Large intestine (tissue), 12 donors: ENCODE measurements at places on chromosomes 16 and 17.
A peak's percentile ranks its signal among the peaks of the same experiment; 100 is the strongest.

- no peaks in the 10 kb centered on the region for H3K27me3 ChIP-seq
- no peak overlapping the region for H3K27ac ChIP-seq
- H3K4me1 ChIP-seq = peaks cover 10% of the 10 kb centered on the region
- no peak overlapping the region for H3K4me3 ChIP-seq
- no peak for DNase-seq
- H3K36me3 ChIP-seq = peaks cover 40% of the 10 kb centered on the region
These were observed 1.5 kb downstream of the MRPL27 start for GRCh38 chr17:50371526-50371925.

- no peak overlapping the region for H3K27ac ChIP-seq
- H3K36me3 ChIP-seq = no peaks in the 10 kb centered on the region
- no peak for DNase-seq
- H3K27me3 ChIP-seq = no peaks in the 10 kb centered on the region
- no peaks in the 10 kb centered on the region for H3K4me1 ChIP-seq
These were observed 29.5 kb downstream of the SBK1 start for GRCh38 chr16:28321700-28322411.

- H3K36me3 ChIP-seq = peaks cover 30% of the 10 kb centered on the region
- no peaks in the 10 kb centered on the region for H3K27me3 ChIP-seq
- no peak overlapping the region for H3K27ac ChIP-seq
- no peak for DNase-seq
These were observed 20.6 kb downstream of the MPRIP start for GRCh38 chr17:17062866-17063265.

- peak overlapping the region; percentile 46 for H3K4me3 ChIP-seq
- H3K36me3 ChIP-seq = peaks cover 7% of the 10 kb centered on the region
- peaks cover 10% of the 10 kb centered on the region for H3K27me3 ChIP-seq
- H3K4me1 ChIP-seq = peaks cover 39% of the 10 kb centered on the region
These were observed 139.7 kb downstream of the SEC14L1 start for GRCh38 chr17:77280304-77281121.

GRCh38 chr17:74526681-74527080 lies 4.6 kb downstream of the CD300LB start:
- no peak overlapping the region for H3K4me3 ChIP-seq
- no peak overlapping the region for H3K27ac ChIP-seq
- no peaks in the 10 kb centered on the region for H3K27me3 ChIP-seq
- no peaks in the 10 kb centered on the region for H3K36me3 ChIP-seq

- no peaks in the 10 kb centered on the region for H3K4me1 ChIP-seq
- no peaks in the 10 kb centered on the region for H3K36me3 ChIP-seq
- H3K27ac ChIP-seq = no peak overlapping the region
- H3K27me3 ChIP-seq = no peaks in the 10 kb centered on the region
- H3K4me3 ChIP-seq = no peak overlapping the region
These were observed 478.4 kb downstream of the TOX3 start for GRCh38 chr16:52068447-52069074.

GRCh38 chr17:9470171-9470570 lies 105.4 kb downstream of the STX8 start:
- no peaks in the 10 kb centered on the region for H3K36me3 ChIP-seq
- H3K4me3 ChIP-seq = no peak overlapping the region
- H3K4me1 ChIP-seq = no peaks in the 10 kb centered on the region
- H3K27me3 ChIP-seq = no peaks in the 10 kb centered on the region
- H3K27ac ChIP-seq = no peak overlapping the region

DNA sequence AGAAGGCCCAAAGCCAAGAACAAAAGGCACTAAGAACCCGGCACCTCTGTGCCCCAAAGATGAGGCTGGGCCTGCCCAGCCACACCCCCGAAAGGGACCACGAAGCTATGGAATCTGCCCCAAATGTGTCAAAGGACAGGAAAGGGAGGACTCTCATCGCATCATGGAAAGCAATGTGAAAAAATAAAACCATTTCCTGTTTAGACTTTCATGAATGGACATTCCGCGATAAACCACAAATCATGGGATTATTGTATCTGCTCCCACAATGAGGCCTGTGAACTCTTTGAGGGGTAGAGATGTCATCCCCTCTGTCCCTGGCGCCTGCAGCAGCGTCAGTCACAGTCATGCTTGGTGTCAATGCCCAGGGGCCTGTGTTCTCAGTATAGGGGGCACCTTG lies 135.0 kb downstream of the COPRS start:
- no peaks in the 10 kb centered on the region for H3K36me3 ChIP-seq
- H3K4me3 ChIP-seq = no peak overlapping the region
- no peaks in the 10 kb centered on the region for H3K27me3 ChIP-seq
- H3K27ac ChIP-seq = no peak overlapping the region
- no peaks in the 10 kb centered on the region for H3K4me1 ChIP-seq

DNA sequence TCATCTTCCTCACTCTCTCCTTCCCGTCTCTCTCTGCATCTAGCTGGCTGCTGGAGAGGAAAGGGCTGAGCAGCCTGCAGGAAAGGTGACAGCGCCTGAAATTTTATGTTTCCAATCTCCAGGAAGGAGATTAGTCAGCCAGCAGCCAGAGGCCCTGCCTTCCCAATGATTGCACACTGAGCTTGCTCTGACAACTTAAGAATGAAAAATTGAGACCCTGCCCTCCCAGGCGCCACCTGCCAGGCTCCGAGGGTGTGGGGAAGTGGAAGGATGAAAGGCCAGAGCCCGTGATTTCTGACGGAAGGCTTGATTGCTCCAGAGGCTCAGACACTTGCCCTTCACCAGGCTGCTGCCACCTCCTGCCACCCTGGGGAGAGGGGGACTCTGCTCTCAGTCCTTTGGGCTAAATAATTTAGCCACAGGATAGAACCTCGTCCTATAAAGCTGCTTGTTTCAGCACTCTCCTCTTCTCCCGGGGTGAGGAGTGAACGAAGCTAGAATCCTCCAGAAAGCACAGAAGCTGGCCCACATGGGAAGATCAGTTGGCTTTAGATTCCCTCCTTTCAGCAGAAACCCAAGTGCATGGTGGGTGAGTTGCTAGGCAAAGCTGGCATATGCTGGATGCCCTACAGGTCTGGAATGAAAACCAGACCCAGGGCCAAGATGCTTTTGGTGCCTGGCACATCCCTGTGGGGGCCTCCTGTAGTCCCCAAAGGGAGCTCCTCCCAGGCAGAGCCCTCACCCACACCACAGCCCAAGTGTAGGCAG lies 33.5 kb downstream of the GRIN2C start:
- peaks cover 3% of the 10 kb centered on the region for H3K36me3 ChIP-seq
- no peak for DNase-seq
- peaks cover 2% of the 10 kb centered on the region for H3K4me1 ChIP-seq
- no peaks in the 10 kb centered on the region for H3K27me3 ChIP-seq

GRCh38 chr16:55836158-55836611 lies 3.3 kb upstream of the CES1 start:
- DNase-seq = no peak
- no peak overlapping the region for H3K27ac ChIP-seq
- H3K36me3 ChIP-seq = no peaks in the 10 kb centered on the region
- H3K4me1 ChIP-seq = no peaks in the 10 kb centered on the region

GRCh38 chr17:7238420-7239090 lies 702 bp downstream of the PHF23 start:
- H3K4me1 ChIP-seq = peaks cover 32% of the 10 kb centered on the region
- H3K27ac ChIP-seq = peak overlapping the region; percentile 66
- H3K36me3 ChIP-seq = peaks cover 34% of the 10 kb centered on the region

- H3K4me1 ChIP-seq = peaks cover 10% of the 10 kb centered on the region
- DNase-seq = no peak
- H3K27ac ChIP-seq = no peak overlapping the region
- H3K36me3 ChIP-seq = peaks cover 19% of the 10 kb centered on the region
- no peak overlapping the region for H3K4me3 ChIP-seq
- peaks cover 15% of the 10 kb centered on the region for H3K27me3 ChIP-seq
These were observed 3.3 kb downstream of the CHP2 start for GRCh38 chr16:23757937-23758619.

DNA sequence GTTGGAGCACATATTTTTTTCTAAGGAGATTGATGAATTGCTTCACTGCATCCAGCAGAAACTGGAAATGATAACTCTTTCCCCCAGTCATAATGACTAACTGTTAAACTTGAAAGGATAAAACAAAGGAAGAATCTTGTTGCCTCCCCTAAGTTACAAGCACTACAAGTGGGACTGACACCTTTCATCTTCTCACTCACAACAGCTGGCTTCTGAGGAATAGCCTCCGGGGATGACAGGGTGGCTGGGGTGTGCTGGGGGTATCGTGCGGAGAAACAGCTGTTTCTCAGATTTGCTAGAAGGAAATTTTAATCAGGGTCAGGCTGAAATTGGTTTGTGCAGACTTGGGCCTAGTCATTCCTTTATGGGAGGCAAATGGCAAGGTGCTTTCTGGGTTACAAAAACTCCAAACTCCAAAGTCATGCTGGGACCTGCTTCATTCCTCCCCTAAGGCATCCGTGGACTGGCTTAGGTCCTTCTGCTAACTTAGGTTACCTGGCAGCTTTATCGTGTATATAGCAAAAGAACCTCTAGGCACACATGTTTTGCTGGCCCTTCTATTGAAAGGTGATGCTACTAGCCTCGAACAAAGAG lies 557.2 kb downstream of the TOX3 start:
- no peaks in the 10 kb centered on the region for H3K4me1 ChIP-seq
- H3K4me3 ChIP-seq = no peak overlapping the region
- no peak for DNase-seq
- H3K36me3 ChIP-seq = no peaks in the 10 kb centered on the region

DNA sequence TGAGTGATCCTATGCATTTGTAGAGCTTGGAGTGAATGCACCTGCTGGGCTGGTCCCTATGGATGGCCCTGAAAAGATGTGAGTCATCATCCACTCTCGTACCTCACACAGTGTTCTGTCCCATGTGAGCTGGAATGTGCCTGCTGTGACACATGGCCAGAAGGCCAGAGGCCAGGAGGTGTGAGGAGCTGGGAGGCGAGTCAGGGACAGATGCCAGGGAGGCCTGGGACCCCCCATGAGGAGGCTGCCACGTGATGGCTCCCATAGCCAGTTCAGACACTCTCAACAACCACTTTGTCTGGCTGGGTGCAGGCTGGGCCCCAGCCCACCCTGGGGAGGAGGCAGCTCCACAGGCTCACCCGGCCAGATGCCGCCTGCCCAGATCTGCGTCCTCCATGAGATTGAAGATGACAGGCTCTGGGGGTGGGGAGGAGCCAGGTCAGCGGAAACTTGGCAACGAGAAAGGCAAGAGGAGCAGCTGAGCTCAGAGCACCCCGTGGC lies 168.8 kb downstream of the C16orf78 start:
- no peak for DNase-seq
- no peaks in the 10 kb centered on the region for H3K27me3 ChIP-seq
- no peaks in the 10 kb centered on the region for H3K36me3 ChIP-seq
- no peak overlapping the region for H3K27ac ChIP-seq
- no peaks in the 10 kb centered on the region for H3K4me1 ChIP-seq
- H3K4me3 ChIP-seq = no peak overlapping the region

GRCh38 chr17:61381537-61381936 lies 18.1 kb upstream of the TBX2 start:
- no peaks in the 10 kb centered on the region for H3K27me3 ChIP-seq
- no peak overlapping the region for H3K4me3 ChIP-seq
- H3K36me3 ChIP-seq = no peaks in the 10 kb centered on the region
- H3K27ac ChIP-seq = peak overlapping the region; percentile 23
- DNase-seq = no peak
- H3K4me1 ChIP-seq = no peaks in the 10 kb centered on the region

DNA sequence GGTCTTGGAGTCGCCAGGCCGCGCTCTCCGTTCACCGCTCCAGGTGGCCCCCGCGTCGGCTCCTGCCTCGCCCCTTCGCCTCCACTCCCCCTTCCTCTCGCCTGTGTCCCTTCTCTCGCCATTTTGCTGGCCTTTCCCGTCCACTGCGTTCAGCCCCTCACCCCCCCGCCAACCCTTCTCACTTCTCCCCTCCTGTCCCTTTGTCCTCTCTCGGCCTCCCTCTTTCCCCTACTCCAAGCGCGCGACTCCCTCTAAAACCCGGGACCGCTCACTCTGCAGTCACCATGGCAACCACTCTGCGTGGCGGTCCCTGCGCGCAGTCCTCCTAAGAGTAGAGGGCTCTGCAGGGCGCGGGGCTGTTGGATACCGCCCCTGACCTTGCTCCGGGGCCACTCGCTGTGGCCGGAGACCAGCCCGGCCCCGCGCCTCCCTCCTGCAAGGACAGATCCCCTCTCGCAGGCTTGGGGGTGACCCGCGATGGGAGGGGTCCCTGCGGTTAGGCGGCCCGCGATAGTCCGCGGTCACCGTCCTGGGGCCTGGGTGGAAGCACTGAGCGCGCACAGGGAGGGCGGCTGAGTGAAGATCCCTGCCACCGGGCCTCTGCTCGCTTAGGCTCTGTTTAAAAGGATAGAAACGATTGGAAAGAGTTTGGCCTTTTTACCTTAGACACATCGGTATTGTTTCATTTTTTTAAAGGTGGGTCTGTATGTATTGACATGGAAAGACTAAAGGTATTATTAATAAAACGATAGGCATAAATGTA lies 454 bp downstream of the CCDC40 start:
- H3K36me3 ChIP-seq = no peaks in the 10 kb centered on the region
- no peak for DNase-seq
- H3K27me3 ChIP-seq = no peaks in the 10 kb centered on the region
- H3K4me3 ChIP-seq = peak overlapping the region; percentile 84
- peaks cover 12% of the 10 kb centered on the region for H3K4me1 ChIP-seq

- no peaks in the 10 kb centered on the region for H3K36me3 ChIP-seq
- H3K27me3 ChIP-seq = no peaks in the 10 kb centered on the region
- H3K4me3 ChIP-seq = no peak overlapping the region
- H3K4me1 ChIP-seq = peaks cover 3% of the 10 kb centered on the region
These were observed 42.8 kb downstream of the CMTM4 start for GRCh38 chr16:66653581-66654350.

DNA sequence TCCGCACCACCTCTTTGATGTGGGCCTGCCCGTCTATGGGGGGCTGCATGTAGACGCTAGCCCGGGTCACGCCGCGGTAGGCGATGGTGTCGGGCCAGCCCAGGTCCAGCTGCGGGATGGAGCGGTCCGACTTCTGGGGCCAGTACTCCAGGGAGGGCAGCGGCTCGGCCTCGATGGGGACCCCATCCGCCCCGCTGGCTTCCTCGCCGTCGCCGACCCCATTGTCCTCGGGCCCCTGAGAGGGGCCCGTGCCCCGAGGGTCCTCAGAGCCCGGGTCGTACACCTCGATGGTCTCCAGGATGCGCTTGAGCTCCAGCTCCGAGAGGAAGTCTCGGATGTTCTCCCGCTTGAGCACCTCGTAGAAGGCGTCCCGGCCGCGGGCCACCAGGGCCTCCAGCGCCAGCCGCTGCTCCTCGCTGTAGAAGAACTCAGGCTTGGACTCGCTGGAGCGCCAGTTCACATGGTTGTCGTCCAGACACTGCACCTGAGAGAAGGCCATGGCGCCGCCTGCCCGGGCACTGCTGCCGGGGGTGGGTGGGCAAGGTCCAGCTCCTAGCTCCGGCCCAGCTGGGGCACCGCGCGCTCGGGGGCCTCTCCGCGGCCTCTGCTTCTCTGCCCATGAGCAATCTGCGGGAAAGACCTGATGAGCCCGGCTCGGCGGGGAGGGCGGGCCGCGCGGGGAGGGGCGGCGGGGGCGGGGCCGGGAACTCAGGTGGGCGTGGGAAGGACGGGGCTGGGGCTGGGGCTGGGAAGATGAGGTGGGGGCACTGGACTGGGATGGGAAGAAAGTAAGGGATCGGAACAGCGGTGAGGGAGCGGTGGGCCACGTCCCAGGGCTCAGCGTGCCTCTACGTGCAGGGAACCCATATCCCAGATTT lies 782 bp downstream of the FAM83G start:
- DNase-seq = peak; percentile 72
- peaks cover 33% of the 10 kb centered on the region for H3K4me1 ChIP-seq
- H3K36me3 ChIP-seq = peaks cover 24% of the 10 kb centered on the region
- peak overlapping the region; percentile 65 for H3K4me3 ChIP-seq
- peak overlapping the region; percentile 93 for H3K27ac ChIP-seq
